Left colon (tissue), 2 donors: ENCODE measurements at places on chromosomes 6 and 20. TPM values are rescaled to one million over a fixed set of nuclear protein-coding genes. Genes with fewer than 3 reads are reported as not detected.

GRCh38 chr6:39204646-39205244, 24.5 kb downstream of the KCNK5 start:
- no peak for DNase-seq

DNA sequence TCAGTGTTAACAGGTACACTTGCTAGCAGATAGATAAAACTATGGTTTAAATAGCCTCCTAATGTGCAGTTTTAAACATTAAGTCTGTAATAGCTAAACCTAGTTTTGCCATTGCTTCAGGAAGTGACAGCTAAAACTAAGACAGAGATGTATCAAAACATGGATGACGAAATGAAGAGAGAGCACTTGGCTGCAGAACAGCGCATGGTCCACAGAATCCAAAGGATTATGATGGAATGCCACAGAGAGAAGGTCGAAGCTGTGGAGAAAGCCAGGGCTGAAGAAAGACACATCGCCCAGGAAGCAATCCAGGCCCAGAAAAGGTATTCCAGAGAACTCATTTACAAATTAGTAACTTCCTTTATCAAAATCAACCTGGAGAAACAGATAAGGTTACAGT, 11.6 kb downstream of the C6orf163 start:
- no peak for DNase-seq

GRCh38 chr6:81900616-81901015, 148.1 kb upstream of the TENT5A start:
- DNase-seq = no peak

DNA sequence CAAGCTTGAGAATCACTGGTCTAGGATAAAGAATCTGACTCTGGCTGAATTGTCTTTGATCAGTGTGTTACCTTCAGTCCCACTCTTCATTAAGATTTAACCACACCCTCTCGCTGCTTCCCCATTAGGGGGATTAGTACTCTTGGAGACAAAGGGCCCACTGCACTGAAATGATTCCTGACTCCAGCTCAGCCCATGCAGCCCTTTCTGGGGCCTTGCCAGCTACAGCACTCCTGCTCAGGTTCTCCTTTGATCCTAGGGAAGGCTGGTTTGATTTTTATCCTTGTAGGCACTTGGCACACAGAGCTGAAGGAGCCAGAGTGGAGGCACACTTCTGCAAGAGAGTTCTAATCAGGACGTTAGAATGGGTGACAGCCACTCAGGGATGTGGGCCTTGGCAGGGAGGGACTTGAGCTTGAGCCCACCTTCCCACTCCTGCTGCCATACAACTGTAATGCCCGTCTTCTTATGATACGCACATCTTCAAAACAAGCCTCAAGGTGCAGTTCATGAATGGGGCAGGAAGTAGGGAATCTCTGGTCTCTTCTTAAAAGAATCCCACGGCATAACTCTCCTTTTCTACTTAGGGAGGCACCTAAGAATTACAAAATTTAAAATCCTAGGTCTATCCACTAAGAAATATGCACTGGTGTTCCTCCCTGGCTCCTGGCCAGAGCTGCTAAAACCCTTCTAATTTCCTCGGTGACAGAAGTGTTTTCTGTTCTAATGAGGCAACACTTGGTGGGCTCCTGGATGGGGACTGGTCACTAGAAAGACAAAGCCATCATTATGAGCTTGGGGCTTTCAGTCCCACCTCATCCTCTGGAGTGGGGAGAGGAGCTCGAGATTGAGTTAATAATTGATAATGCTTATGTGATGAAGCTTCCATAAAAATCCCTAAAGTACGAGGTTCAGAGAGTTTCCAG, 1.5 kb upstream of the SLA2 start:
- no peak for DNase-seq

The OR2B6 gene
- not detected for total RNA-seq

The PGC gene
- total RNA-seq = not detected

- no peak for DNase-seq
These were observed 164.3 kb upstream of the TFAP2D start for GRCh38 chr6:50549026-50549425.

- no peak for DNase-seq
These were observed 38.5 kb upstream of the HDDC2 start for GRCh38 chr6:125340175-125340835.

The STX11 gene
- total RNA-seq = 1.5 TPM

DNA sequence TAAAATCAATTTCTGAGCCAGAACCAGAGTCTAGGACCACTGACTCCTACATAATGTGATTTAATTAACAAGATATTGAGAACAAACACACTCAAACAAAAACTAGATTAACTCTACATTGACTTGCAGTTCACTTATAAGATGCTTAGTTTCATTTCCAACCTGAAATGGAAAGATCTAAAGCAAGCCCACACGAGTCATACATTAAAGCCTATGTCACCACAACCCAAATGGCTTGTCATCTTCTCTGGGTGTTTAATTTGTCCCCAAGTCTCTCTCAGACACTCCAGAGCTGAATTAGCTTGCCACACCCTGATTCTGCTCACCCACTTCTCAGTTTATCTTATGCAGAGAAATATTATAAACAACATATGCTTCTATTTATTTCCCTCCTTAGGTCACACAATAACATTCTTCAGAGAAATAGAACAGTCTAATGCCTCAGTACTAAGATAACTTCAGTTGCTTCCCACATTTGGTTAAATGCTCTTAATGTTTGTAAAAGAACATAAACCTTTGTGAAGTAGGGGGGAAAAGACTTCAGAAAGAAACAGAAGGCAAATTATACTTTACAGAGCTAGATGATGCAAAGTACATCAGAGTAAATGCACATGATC, 8.8 kb upstream of the FBXO30 start:
- DNase-seq = no peak

The COL20A1 gene
- not detected for total RNA-seq

- no peak for DNase-seq
These were observed 92.5 kb upstream of the SUPT3H start for GRCh38 chr6:45470131-45470738.

GRCh38 chr6:33286946-33287914, 1.8 kb downstream of the WDR46 start:
- DNase-seq = no peak

The PGK2 gene
- total RNA-seq = not detected

DNA sequence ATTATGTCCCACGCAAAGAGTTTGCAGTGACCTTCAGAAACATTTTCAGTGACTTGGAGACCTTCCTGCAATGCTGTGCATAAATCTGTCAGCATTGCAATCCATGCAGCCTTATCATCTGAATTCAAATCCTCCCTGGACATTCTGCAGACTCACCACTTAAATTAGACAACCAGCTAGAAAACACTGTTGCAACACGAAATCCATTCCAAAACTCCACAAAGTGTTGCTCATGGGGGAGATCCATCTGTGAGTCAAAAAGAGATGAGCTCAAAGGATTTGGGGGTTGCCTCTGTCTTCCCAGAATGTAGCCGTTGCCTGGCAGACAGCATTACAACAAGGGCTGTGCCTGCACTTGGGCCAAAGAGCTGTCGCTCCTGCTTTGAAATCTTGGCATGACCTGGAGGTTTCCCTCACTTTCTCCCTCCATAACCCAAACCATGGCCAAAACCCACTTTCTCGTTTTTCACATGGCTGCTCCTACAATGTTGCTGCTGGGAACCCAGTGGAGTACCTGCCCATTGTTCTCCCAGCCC, 163.5 kb upstream of the CDYL start:
- DNase-seq = no peak

The RNF217 gene
- total RNA-seq = 8.6 TPM

GRCh38 chr6:3769610-3770009, 18.1 kb upstream of the PXDC1 start:
- DNase-seq = no peak

DNA sequence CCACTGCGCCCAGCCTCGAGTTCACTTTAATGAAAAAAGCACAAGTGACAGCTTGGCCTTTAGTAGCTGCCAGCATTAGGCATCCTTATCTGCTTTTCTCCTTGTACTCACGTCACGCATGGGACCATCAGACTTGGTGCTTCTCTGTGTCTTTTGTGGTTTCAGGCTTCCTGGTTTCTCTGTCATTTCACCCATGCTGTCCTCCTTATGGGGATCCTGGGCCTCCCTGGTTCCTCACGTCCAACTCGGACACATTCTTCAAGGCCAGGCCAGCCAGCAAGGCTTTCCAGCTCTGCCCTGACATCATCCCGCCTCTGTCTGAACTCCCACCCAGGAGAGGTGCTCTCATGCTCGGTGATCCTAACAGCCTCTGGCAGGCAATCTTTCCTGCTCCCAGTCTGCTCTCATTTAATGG, 83.2 kb downstream of the TIAM2 start:
- no peak for DNase-seq

GRCh38 chr6:157169656-157170055, 153.7 kb downstream of the TMEM242 start:
- DNase-seq = no peak

DNA sequence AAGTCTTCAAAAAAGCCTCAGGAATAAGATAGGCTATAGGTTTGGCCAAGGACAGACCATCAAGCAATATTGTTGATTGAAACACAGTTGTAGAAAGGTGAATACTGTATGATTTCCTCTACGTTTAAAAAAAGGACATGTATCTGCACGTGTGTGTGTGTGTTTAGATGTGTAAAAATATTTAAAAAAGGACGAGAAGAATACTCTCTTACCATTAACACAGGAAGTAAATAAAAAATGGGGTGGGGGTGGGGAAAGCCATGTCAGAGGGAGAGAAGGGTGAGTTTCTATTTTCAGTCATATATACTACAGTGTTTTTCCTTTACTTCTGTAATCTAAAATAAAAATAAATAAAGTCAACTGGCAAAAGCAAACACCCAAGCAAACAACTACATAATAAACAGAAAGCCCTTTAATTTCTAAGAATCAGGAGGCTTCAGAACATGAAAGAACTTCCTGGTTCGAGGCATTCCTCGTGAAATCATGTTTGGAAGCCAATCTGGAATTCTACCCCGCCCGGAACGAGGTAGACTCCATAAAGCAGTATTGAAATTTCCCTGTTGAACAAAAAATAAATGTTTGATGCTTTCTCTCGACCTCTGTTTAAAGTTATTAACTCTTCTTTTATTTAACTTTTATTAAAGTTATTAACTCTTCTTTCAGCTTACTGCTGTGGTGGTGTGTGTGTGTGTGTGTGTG, 158.1 kb upstream of the ZNF217 start:
- DNase-seq = no peak

The FGD2 gene
- total RNA-seq = 5.1 TPM

The NFS1 gene
- 39.0 TPM for total RNA-seq

The CDH4 gene
- not detected for total RNA-seq

GRCh38 chr6:100948381-100949133, 67.4 kb upstream of the ASCC3 start:
- DNase-seq = no peak

The ADA gene
- 2.5 TPM for total RNA-seq

The MACROD2 gene
- 5.2 TPM for total RNA-seq

- no peak for DNase-seq
These were observed 15.3 kb upstream of the BPIFB1 start for GRCh38 chr20:33267701-33268100.

The PRICKLE4 gene
- total RNA-seq = 6.7 TPM

The HTR1B gene
- not detected for total RNA-seq

DNA sequence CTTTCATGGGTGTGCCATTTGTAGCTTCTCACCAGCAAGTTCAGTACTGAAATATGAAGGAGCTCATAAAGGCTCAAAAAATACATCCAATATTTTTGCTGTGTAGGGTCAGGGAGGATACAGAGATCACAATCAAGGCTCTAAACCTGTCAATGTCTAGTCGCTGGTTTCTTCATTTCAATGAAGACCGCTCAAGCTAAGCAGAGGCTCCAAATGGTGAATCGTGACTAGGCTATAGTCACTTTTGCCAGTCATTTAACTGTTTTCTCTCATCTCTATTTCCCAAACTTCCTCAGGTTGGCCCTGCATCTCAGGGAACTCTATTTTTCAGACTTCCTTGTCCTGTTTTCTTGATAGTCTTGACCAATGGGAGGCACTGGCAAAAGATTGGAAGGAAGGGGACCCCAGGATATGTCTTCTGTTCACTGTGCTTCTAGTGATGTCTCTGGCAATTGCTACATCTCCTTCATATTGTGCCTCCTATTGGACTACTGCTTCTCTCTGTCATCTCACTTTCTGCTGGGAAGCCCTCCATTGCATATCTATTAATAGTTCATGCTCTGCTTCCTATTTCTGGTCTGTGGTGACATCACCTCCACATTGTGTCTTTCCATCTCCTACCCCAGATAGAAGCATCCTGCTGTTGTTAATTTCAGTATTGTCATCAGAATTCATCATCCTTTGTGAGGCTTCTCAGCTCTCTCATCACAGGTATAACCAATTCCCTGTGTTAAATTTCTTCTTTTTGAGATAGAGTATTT, 87.7 kb upstream of the FAM184A start:
- DNase-seq = no peak

- no peak for DNase-seq
These were observed 39.2 kb upstream of the KCNG1 start for GRCh38 chr20:51062065-51062464.

DNA sequence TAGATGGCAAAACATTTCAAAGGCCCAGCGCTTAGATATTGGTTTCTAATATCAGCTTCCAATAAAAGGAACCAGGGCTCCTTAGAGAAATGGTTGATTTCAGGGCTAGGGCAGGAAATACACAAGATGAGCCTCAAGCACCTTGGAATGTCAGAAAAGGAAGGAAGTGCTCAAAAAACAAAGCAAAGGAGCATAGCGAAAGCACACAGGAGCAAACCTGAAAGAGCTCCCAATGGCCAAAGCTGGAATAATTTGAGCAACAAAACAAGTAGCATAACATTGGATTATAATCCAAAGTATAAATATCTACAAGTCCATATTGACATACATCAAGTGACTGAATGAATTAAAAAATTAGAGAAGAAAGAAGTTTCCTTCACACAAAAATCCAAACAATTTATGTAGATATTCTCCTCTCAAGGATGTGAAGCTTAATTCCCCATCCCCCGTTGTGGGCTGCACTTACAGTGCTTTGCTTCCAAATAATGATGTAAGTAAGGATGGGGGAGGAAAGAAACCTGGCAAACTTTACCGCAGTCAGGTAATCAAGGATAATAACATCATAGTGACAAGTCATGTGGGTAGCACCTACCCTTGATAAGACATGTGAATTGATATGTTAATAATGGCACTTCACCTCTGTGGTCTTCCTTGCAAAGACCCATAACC, 132.9 kb upstream of the DST start:
- no peak for DNase-seq

DNA sequence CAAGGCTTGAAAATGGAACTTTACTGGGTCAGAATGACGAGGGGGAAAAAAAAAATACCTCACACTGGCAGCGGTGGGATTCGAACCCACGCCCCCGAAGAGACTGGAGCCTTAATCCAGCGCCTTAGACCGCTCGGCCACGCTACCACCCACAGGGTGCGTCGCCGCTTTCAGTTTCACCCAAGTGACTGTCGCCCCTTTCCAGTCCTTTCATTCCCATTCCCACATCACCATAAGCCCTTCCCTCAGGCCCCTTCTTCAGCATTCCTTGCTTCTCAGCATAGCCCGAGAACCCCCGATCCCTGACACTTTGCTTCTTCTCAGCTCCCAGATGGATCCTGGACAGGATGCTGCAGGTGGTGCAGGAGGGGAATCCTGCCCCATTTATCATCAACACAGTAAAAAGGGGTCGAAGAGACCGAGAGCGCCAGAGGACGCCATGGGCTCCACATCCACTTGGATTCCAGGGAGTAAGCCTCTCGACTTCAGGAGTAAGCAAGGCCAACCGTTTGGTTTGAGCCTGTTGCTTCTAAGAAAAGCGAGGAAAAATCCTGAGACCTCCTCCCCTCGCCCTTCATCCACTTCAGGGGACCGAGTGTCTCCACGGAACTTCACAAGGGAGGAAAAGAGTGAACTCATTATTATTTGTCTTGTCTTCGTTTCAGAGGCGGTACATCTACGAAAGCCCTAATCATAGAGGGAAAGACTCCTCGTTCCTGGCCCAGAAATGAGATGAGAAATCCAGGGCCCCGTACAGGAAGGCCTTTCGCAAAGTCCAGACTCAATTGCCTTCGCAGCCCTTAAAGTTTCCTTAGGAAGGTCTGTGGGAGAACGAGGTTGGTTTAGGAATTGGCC, 20.0 kb upstream of the TRIM27 start:
- DNase-seq = peak; percentile 77

The IMPG1 gene
- total RNA-seq = not detected
